Activated CD4-positive, alpha-beta T cell treated with anti-CD3 and anti-CD28 coated beads, Interleukin-2, amount 10 ng/mL, durations not matched to agents 7 days and 5 days (primary cell): ENCODE measurements at places on chromosomes 4 and X. TPM values are rescaled to one million over a fixed set of nuclear protein-coding genes. Genes with fewer than 3 reads are reported as not detected.

The GLRA2 gene
- total RNA-seq, result not detected

- H3K27ac ChIP-seq, result no peak overlapping the region
- H3K27me3 ChIP-seq, result no peaks in the 10 kb centered on the region
- no peak for DNase-seq
- H3K4me1 ChIP-seq, result no peaks in the 10 kb centered on the region
- H3K36me3 ChIP-seq, result peaks cover 1% of the 10 kb centered on the region
Measured at GRCh38 chrX:129833153-129833990, 10.3 kb downstream of the ZDHHC9 start.

GRCh38 chr4:173252024-173252935 lies 81.9 kb downstream of the HMGB2 start:
- no peak overlapping the region for H3K4me3 ChIP-seq
- no peak for DNase-seq
- H3K27ac ChIP-seq, result no peak overlapping the region
- no peaks in the 10 kb centered on the region for H3K27me3 ChIP-seq
- H3K36me3 ChIP-seq, result no peaks in the 10 kb centered on the region
- H3K4me1 ChIP-seq, result no peaks in the 10 kb centered on the region

GRCh38 chr4:48078862-48079655 lies 55.0 kb downstream of the TXK start:
- no peak overlapping the region for H3K27ac ChIP-seq
- peaks cover 10% of the 10 kb centered on the region for H3K4me1 ChIP-seq
- no peak overlapping the region for H3K4me3 ChIP-seq
- peaks cover 56% of the 10 kb centered on the region for H3K36me3 ChIP-seq
- no peak for DNase-seq
- no peaks in the 10 kb centered on the region for H3K27me3 ChIP-seq

DNA sequence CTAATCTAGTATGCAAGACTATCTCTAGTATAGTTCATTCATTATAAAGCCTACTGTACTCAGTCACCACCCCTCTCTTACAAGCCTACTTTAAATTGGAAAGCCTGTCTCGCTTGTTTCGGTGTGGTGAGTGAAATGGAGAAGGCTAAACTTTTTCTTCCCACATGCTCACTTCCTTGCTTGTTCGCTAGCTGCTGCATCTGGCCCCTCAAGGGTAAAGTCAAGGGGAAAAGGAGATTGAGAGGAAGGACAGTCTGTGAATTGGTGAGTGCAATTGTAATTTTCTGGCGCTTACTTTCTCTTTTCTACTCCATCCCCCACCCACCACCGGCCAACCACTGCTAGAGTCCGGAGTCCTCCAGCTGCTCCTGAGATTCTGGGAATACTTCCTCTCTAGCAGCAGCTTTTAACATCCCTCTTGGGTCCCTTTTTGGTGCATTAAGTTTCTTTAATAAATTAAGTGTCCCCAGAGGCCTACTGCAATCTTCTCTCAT lies 12.1 kb upstream of the ARAP2 start:
- H3K4me1 ChIP-seq, result peaks cover 39% of the 10 kb centered on the region
- H3K27ac ChIP-seq, result peak overlapping the region; percentile 94
- peak overlapping the region; percentile 17 for H3K4me3 ChIP-seq

DNA sequence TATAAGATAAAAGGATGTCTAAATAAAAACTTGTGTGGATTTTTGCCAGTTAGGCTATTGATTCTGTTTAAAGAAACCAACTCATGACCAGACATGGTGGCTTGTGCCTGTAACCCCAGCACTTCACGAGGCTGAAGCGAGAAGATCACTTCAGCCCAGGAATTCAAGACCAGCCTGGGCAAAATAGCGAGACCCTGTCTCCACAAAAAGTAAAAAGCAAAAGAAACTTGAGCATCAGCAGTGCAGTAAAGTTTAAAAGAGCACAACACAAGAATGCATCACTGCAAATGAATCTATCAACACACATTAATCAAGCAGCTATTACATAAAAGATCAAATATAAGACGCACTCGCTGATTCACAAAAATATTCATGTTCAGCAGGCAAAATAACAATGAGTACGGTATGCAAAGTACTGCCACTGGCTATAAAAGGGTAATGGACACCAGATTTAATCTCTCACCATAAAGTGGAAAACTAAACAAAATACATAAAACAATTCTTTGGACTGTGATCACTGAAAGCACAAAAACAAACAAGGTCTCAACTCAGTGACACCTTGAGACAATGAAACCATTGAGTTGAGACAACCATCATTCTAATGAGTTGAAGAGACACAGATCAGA lies 41.3 kb downstream of the LRBA start:
- H3K4me1 ChIP-seq, result peaks cover 32% of the 10 kb centered on the region
- H3K4me3 ChIP-seq, result no peak overlapping the region
- H3K27me3 ChIP-seq, result no peaks in the 10 kb centered on the region
- no peak for DNase-seq
- no peak overlapping the region for H3K27ac ChIP-seq

GRCh38 chrX:41824551-41824950 lies 98.8 kb downstream of the CASK start:
- peaks cover 5% of the 10 kb centered on the region for H3K36me3 ChIP-seq
- H3K4me1 ChIP-seq, result no peaks in the 10 kb centered on the region
- no peak overlapping the region for H3K4me3 ChIP-seq
- no peak overlapping the region for H3K27ac ChIP-seq

The VSIG4 gene
- not detected for total RNA-seq

GRCh38 chr4:74768857-74769525 lies 25.3 kb downstream of the BTC start:
- DNase-seq, result no peak
- no peaks in the 10 kb centered on the region for H3K27me3 ChIP-seq
- H3K4me1 ChIP-seq, result no peaks in the 10 kb centered on the region
- no peak overlapping the region for H3K27ac ChIP-seq
- H3K4me3 ChIP-seq, result no peak overlapping the region

GRCh38 chrX:129963729-129964128 lies 18.7 kb upstream of the BCORL1 start:
- H3K4me3 ChIP-seq, result no peak overlapping the region
- no peaks in the 10 kb centered on the region for H3K27me3 ChIP-seq
- H3K27ac ChIP-seq, result no peak overlapping the region
- no peaks in the 10 kb centered on the region for H3K36me3 ChIP-seq
- no peak for DNase-seq

GRCh38 chr4:86686741-86687140 lies 92.6 kb downstream of the PTPN13 start:
- H3K27ac ChIP-seq, result no peak overlapping the region
- H3K27me3 ChIP-seq, result peaks cover 4% of the 10 kb centered on the region
- H3K4me3 ChIP-seq, result no peak overlapping the region
- no peak for DNase-seq

- no peak overlapping the region for H3K4me3 ChIP-seq
- no peaks in the 10 kb centered on the region for H3K4me1 ChIP-seq
Measured at GRCh38 chr4:61603086-61603485, 403.0 kb downstream of the ADGRL3 start.

DNA sequence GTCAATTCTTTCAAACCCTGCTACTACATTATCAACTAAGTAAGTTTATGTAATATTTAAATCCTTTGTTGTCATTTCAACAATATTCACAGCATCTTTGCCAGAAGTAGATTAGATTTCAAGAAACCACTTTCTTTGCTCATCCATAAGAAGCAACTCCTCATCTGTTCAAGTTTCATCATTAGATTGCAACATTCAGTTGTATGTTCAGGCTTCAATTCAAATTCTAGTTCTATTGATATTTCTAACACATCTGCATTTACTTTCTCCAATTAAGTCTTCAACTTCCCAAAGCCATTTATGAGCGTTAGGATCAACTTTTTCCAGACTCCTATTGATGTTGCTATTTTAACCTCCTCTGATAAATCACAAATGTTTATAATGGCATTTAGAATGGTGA lies 66.1 kb downstream of the BMP3 start:
- no peaks in the 10 kb centered on the region for H3K36me3 ChIP-seq
- H3K4me3 ChIP-seq, result no peak overlapping the region
- DNase-seq, result no peak
- H3K27ac ChIP-seq, result no peak overlapping the region
- no peaks in the 10 kb centered on the region for H3K4me1 ChIP-seq

- peaks cover 18% of the 10 kb centered on the region for H3K36me3 ChIP-seq
- peak overlapping the region; percentile 80 for H3K27ac ChIP-seq
- no peaks in the 10 kb centered on the region for H3K27me3 ChIP-seq
- peak; percentile 20 for DNase-seq
Measured at GRCh38 chr4:109434007-109434971, 674 bp downstream of the SEC24B start.

DNA sequence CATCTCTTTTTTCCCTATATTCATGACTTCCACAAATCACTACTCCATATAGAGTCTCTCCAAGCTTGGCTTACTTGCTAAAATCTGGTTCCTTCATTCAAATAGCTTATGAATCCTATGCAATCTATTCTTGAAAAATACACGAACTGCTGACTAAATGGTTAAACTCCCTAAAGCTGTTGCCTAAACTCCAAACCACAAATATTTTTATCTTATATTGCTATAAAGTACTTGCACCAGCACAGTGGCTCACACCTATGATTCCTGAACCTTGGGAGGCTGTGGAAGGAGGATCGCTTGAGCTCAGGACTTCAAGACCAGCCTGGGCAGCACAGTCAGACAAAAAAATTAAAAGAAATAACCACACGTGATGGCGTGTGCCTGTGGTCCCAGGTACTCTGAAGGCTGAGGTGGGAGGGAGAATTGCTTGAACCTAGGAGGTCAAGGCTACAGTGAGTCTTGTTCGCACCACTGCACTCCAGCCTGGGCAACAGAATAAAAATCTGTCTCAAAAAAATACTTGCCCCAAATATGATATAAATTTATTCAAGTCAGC lies 2.2 kb downstream of the FBXO8 start:
- no peak for DNase-seq
- no peaks in the 10 kb centered on the region for H3K27me3 ChIP-seq
- peaks cover 21% of the 10 kb centered on the region for H3K36me3 ChIP-seq
- no peak overlapping the region for H3K27ac ChIP-seq
- no peak overlapping the region for H3K4me3 ChIP-seq

The CFAP299 gene
- total RNA-seq, result not detected

- peaks cover 34% of the 10 kb centered on the region for H3K36me3 ChIP-seq
- H3K4me1 ChIP-seq, result no peaks in the 10 kb centered on the region
- no peak for DNase-seq
- H3K27ac ChIP-seq, result no peak overlapping the region
Measured at GRCh38 chr4:152630324-152630723, 49.5 kb downstream of the TMEM154 start.

The MTMR8 gene
- 4.9 TPM for total RNA-seq

DNA sequence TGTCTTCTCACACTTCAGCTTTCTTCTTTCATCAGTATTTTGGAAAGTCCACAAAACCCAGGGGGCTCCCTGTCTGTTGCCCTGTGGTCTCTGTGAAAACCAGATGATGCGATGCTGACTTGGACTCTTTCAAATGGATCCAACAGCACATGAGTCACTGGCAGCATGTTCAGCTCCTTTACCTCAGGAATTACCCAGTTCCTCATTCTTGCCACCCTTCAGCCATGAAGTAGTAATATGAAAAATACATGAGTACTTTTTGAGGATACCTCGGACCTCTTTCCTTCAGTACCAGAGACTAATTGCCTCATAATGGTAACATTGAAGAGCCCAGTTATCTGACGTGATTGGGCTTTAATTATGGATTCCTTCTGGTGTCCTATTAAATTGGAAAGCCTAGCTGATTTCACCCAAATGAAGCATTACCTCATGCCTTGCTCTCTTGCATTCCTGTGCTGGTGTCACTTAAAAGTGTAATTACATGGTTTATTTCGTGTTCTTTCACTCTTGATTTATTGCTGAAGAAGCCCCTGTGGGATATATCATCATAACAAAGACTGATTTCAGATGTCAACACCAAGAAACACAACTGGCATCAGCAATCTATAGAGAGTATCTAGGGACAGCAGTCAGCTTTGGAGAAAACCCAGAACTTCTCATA lies 63.4 kb downstream of the NFKB1 start:
- no peaks in the 10 kb centered on the region for H3K27me3 ChIP-seq
- no peak overlapping the region for H3K4me3 ChIP-seq
- H3K27ac ChIP-seq, result no peak overlapping the region
- no peak for DNase-seq
- H3K4me1 ChIP-seq, result peaks cover 71% of the 10 kb centered on the region
- peaks cover 77% of the 10 kb centered on the region for H3K36me3 ChIP-seq

- H3K4me3 ChIP-seq, result no peak overlapping the region
- H3K4me1 ChIP-seq, result peaks cover 11% of the 10 kb centered on the region
- DNase-seq, result no peak
- no peaks in the 10 kb centered on the region for H3K36me3 ChIP-seq
Measured at GRCh38 chr4:140595065-140595464, 26.3 kb upstream of the UCP1 start.

- no peaks in the 10 kb centered on the region for H3K36me3 ChIP-seq
- H3K27ac ChIP-seq, result no peak overlapping the region
- DNase-seq, result no peak
- peaks cover 2% of the 10 kb centered on the region for H3K27me3 ChIP-seq
- H3K4me3 ChIP-seq, result no peak overlapping the region
Measured at GRCh38 chr4:94126669-94127068, 81.0 kb upstream of the SMARCAD1 start.

DNA sequence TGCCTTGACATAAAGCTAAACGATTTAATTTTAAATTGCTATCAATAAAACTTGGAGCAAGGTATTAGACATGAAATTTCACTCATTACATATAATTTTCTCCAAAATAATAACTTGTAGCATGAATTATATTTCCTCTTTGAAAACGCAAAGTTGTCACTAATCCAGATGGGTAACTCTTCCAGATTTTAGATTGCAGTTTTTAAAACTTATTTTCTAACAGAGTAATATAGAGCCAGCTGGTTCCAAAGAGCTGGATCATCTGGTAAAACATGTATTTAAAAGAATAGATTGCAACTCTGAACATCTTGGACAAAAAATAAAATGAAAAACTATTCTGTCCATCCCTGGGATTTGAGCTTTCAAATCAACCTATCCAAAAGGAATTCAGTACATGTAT lies 238.2 kb upstream of the INTU start:
- no peak overlapping the region for H3K27ac ChIP-seq
- no peaks in the 10 kb centered on the region for H3K4me1 ChIP-seq
- H3K36me3 ChIP-seq, result no peaks in the 10 kb centered on the region
- no peak overlapping the region for H3K4me3 ChIP-seq
- H3K27me3 ChIP-seq, result no peaks in the 10 kb centered on the region

- H3K4me3 ChIP-seq, result no peak overlapping the region
- no peaks in the 10 kb centered on the region for H3K36me3 ChIP-seq
- no peak for DNase-seq
- H3K4me1 ChIP-seq, result peaks cover 2% of the 10 kb centered on the region
- H3K27me3 ChIP-seq, result no peaks in the 10 kb centered on the region
Measured at GRCh38 chrX:109842611-109843010, 109.6 kb upstream of the ACSL4 start.

DNA sequence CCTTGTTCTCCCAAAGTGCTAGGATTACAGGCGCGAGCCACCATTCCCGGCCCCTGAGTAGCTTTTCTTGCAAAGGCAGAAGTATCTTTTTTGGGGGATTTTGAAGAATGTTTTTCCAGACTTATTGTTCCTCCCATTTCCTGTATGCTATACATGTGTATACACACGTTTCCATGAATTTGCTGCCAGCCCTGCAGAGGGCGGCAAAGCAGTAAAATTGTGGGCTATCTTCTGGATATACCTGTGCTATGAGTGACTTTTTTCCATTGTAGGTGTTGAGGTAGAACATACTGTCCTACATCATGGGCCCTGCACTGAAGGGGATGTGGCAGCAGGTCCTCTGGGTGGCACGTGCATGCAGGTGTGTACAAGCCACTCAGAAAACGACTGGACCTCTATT lies 16.9 kb upstream of the MED28 start:
- H3K36me3 ChIP-seq, result peaks cover 60% of the 10 kb centered on the region
- no peak for DNase-seq
- no peak overlapping the region for H3K27ac ChIP-seq
- no peak overlapping the region for H3K4me3 ChIP-seq
- H3K4me1 ChIP-seq, result peaks cover 3% of the 10 kb centered on the region

The FAM47A gene
- not detected for total RNA-seq
